ENCODE measurements at places on chromosomes 7 and 10.

GRCh38 chr7:138890499-138891445 lies 90.4 kb downstream of the KIAA1549 start:
- DNase-seq = no peak

DNA sequence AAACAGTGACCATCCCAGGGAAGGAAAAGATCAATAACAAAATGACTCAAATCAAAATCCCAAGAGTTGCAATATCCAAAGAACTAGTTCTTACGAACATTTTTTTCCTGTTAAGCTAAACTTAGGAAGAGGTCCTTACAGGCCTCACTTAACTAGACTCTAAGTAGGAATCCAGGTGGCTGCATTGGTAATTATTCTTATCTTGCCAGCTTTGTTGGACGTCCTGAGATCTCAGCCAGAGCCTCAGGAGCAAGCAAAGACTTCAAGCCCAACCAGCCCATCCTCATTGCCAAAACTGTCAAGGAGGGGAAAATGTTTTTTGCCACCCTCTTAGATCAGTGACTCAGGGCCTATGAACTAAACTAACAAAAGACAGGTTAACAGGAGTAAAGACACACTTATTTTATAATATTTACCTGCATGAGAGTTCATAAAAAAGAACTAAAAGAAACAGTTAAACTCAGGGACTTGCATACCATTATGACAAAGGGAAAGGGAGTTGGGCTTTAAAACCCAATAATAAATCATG lies 18.3 kb upstream of the PPP1R9A start:
- DNase-seq = no peak

DNA sequence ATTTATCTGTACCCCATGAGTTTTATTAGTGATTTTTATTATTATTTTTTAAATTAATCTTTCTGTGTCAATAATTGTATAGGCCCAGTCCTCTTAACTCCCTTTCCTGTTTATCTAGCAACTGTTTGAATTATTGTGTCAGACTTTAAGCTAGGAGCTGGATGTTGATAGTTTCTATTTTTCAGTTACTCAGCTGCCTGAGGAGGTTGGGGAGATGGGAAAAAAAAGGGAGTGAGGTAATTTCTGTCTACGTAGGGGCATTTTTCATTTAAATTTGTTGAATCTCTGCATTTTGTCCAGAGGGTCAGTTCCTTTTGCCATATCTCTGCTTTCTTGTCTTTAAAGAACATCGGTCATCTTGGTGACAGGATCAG lies 5.0 kb upstream of the ZNF518A start:
- no peak for DNase-seq

DNA sequence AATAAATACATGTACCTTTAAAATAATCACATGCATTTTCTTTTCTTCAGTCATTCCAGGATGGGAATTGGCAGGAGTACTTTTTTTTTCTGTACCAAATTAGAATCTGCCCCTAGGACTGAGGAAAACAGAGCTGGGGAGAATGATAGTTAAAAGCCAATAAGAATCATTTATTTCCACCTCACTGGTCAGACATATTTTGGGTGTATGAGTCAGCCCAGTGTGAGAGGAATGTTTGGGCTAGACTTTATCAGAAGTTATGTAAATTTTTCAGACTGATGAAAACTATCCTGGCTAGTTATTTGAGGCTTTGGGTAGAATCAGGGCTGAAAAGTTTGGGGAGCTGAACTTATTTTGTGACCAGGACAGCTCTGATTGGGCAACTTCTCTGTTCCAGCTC lies 303.1 kb upstream of the NPSR1 start:
- no peak for DNase-seq

DNA sequence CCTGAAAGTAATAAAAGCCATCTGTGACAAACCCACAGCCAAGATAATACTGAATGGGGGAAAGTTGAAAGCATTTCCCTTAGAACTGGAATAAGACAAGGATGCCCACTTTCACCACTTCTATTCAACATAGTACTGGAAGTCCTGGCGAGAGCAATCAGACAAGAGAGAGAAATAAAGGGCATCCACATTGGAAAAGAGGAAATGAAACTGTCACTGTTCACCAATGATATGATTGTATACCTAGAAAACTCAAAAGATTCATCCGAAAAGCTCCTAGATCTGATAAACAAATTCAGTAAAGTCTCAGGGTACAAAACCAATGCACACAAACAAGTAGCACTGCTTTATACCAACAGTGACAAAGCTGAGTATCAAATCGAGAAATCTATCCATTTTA lies 581.7 kb upstream of the TEX47 start:
- no peak for DNase-seq

GRCh38 chr10:33046792-33047191 lies 88.8 kb upstream of the ITGB1 start:
- DNase-seq = no peak

DNA sequence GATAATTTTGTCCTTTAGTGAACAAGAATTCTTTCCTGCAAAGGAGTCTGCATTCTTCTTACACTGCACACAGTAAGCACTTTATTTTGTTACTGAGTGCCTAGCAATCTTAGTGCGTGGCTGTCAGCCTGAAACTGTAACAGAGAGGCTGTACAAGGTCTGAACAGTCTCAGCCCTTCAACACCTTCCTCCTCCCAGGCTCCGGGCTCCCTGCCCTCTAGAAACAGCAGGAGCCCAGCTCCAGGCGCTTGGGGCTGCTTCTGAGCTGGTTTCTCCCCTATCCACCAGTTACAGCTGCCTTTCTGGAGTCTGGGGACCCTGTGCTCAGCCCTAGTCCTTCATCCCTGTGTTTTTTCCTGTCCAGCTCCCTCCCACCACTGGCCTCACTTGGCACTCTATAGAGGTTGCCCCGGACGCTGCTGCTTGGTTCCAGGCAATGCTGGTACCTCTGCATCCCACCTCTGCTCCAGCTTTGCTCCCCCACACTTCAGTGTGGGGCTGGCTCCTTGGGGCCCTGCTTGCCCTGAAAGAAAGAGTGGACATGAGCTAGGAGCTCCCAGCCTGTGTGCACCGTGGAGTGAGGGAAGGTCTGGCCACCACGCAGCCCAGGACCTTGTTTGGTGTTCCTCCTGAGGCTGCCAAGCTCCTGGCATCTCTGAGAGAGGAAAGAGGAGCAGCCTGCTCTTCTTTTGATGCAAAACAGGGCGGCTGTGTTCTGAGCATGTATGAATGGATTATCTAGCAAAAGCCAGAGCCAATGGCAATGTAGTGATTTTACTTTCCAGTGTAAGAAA lies 251.2 kb upstream of the GRB10 start:
- DNase-seq = no peak

GRCh38 chr7:97871659-97872024 lies 566 bp downstream of the ASNS start:
- peak; percentile 15 for DNase-seq

- DNase-seq = no peak
Observed at GRCh38 chr7:51973939-51974338, 657.3 kb upstream of the COBL start.

DNA sequence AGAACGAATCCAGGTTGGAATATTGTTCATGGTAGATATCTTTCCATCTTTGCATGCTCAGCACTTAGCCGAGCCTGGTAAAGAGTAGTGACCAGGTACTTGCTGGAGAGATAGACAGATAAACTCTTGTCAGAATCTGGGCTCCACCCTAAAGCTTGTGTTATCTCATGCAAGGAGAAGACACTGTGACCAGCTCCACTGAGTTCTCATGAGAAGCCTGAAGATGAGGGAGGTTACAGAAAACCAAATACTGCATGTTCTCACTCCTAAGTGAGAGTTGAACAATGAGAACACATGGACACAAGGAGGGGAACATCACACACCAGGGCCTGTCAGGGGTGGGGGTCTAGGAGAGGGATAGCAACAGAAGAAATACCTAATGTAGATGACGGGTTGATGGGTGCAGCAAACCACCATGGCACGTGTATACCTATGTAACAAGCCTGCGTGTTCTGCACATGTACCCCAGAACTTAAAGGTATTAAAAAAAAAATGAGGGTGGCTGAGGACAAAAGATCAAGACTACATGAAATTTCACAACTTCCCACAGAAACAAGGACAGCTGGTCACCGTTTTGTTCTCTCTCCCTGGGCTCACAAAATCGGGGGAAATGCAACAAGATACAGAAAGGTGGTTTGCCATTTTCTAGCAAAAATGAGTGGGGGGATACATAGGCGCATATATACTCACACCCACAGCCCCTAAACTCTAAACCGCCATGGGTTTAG lies 17.4 kb downstream of the DLG5 start:
- DNase-seq = no peak

- DNase-seq = no peak
Observed at GRCh38 chr7:125592331-125592730, 662.7 kb upstream of the POT1 start.

DNA sequence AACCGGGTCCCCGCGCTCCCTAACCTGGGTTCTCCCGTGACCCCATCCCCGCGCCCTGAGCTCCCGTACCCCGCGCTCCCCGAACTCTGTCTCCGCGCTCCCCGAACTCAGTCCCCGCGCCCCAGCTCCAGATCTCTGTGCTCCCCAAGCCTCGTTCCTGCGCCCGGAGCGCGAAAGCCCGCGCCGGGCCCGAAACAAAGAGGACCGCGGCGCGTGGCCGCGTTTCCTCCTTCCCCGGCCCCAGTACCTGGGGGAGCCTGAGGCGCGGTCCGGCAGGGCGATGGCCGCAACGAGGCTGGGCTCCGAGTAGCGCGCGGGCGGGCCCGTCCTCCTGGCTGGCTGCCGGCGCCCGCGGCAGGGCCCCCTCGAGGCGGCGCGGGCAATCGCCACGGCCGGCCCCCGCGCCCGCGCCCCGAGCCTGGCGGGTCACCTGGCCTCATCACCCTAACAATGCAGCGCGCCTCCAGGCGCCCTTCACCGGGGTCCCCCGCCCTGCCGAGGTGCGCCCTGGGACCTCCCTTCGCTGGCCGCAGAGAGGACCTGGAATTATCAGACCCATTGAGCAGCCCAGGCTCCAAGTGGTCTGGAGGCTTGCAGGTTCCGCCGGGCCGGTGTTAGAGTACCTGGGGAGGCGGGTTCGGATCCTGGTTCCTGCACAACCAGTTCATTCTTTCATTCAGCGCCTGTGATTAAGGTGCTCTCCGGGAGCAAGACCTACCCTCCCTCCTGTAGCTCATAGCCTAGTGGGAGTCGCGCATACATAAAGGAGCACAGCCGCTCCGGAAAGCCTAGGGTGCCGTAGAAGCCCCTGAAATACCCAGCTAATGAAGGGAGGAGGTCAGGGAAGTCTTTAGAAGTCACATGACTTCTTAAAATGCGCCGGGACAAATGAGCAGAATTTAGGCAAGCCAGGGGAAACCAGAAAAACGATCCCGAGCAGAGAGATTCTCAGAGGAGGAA lies at the start of gene TNS3:
TSS of gene TNS3 (minus strand) at position 308 of the 960 bp plus-strand sequence. CDS start 142,475 bp downstream, outside the sequence.
- no peak for DNase-seq

DNA sequence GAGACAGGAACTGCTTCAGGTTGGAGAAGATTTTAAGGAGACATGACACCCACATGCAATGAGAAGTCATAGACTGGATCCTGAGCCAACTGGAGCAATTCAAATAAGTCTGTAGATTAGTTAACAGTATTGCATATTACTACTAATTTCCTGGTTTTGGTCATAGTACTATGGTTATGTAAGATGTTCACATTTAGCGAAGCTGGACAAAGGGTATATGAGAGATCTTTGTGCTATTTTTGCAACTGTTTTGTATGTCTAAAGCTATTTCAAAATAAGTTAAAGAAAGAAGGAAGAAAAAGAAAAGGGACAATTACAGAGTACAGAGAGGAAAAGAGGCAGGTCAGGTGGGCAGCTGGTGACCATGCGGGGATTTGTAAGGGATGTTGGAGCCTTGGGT lies 116.5 kb upstream of the SVIL start:
- no peak for DNase-seq

- no peak for DNase-seq
Observed at GRCh38 chr10:108632144-108632543, 1291.2 kb downstream of the XPNPEP1 start.

GRCh38 chr7:117338020-117338419 lies 15.2 kb upstream of the WNT2 start:
- no peak for DNase-seq

DNA sequence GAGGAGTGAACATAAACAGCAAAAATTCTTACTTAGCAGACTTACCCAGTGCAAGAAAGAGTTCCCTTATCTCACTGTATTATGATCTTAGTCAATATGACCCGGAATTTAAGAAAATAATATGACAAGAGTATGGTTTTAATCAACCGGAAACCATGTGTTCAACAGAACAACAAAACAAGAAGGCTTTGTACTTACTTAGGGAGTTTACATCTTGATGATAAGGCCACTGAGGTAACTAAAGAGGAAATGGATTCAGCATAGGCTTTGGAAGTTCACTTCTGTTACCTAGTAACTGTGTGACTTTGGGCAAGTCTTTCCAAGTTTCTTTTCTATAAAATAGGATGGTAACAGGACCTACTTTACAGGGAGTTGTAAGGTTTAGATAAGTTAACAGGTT lies 7.4 kb upstream of the FAS start:
- no peak for DNase-seq

DNA sequence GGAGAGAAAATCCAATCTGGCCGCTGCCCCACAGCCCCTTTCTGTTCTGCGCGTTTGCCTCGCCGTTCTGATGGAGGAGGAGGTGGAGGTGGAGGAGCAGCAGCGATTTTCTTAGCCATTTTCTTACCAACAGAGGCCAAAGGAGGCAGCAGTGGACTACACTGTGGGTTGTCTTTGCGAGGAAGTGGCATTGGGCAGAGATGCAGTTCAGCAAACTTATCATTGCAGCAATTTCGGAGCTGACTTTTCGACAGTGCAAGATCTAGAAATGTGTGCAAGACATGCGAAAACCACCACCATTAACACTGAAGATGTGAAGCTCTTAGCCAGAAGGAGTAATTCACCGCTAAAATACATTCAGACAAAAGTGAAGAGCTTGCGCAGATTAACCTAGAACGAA lies 1.9 kb upstream of the ARL4A start:
- no peak for DNase-seq

DNA sequence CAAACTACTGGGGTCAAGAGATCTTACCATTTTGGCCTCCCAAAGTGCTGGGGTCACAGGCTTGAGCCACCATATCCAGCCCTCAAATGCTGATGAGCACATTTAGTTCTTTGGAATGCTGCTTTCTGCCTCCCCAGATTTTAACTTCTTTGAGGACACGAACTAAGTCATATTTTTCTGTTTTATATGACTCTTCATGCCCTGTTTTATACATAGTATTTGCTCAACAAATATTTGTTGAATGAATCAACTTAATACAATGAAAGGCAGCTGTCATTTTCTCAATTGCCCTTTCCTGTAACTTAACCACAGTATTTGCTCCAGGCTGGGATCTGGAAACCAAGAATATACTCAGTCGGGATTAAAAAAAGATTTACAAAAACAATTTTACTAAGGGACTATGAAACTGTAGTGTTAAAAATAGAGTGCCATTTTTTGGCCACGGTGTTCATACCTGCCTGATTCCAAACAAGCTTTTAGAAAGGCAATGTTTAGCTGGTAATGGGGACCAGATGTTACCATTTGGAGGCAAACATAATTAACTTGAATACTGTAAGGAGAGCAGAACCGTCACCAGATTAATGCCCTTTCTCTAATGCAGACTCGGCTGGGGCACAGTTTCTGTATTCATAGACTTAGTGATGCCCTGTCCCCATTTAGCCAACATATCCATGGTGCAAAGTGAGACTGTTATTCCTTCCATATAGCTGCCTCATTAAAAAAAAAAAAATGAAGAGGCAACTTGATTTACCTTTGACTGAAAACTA lies 117.6 kb downstream of the NRP1 start:
- no peak for DNase-seq
